ENCODE measurements at places on chromosomes 3 and 15.

DNA sequence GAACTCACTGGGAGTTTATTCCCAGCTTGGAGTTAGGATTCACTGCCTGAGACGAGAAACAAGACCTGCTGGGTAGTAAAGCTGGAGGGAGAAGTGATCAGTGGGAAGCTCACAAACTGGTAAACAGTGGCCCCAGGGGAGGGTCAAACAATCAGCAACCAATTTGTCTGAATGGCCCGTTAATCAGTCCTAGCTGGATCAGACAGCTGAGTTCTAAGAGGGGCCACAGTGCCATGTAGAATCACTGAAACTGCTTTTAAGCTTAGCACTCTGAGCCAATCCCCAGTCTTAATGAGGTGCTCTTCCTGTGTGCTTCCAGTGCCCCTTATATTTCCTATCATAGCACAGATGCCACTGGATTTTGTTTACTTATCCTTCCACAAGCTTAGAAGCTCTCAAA lies 591.7 kb downstream of the RSL24D1 start:
- no peak for DNase-seq

DNA sequence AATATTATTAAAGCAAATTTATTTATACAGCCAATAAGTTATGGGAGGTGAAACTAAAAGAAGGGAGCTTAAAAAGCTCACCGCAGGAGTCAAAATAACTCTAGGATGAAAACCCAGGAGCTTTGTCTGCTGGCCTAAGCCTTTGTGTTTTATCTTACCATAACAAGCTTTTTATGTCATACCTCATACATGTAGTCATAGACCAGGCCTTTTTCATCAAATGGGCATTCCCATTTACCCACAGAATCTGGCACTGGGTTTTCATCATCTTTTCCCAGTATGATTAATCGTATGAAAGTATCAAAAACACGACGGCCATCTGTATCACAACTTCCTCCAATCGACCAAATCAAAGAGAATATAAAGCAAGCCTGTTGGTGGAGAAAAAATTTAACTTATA lies 122.8 kb downstream of the DNAH12 start:
- no peak for DNase-seq

DNA sequence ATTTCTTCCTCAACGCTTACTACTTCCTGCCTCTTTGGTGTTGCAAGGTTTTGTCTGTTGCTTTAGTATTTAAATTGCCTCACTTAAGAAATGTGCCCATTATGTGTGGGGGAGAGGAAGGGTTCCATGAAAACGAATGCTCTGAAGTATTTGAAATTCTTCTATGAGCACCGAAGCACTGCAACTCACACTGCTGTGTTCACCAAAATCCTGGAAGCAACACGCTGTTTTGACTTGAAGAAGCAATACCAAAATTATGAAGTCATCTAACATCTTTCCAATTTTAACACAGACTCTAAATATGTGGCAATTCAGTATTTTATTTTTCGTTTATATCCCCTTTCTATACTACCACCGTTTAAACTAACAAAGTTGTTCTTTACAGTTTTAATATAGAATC lies 101.5 kb downstream of the RBMS3 start:
- no peak for DNase-seq

DNA sequence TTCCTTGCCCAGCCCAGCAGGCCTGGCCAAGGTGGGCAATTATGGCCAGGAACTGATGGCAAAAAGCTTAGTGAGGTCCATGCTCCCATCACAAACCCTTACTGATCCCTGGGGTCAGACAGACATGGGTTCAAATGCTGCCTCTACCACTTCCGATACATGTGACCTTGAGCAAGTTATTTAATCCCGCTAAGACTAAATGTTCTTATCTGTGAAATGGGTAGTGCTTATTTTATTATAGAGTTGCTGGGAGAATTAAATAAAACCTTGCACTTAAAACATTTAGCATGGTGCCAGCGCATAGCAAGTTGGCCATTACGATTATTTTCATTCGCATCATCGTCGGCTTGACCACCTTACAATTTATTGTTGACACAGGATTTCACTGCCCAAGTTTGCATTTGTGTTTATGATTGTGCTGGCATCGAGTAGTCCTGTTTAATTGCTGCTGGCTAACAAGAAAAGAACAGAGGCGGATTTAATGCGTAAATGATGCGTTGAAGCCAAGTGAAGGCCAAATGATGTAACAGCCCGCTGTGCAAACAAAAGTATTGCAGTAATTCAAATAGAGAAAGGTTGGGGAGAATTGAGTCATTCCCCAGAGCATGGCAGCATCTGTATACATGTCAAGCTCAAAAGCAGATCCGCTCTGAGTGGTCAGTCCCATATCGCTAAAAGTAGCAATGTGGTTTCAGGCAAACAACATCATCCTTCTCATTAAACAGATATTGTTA lies 7.3 kb upstream of the FURIN start:
- peak; percentile 28 for DNase-seq

GRCh38 chr3:156614642-156615511 lies 59.5 kb upstream of the TIPARP start:
- DNase-seq, result no peak

DNA sequence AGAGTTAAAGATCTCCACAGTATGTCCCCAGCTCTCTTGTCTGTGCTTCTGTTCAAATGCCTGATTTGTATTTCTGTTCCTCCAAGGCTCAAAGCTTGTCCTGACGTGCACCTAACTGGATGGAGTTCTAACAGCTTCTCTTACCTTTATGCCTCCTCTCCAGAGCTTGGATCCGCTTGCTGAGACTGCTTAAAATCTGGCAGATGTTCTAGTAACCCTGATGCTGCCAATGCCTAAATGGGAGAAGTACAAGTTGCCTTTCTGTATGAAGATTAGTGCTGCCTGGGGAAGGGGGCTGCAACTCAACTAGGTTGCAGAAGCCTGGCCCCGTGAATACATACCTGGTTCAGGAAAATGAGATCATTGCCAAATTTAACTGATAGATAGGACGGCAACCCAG lies 354.5 kb upstream of the KCNMB2 start:
- DNase-seq, result no peak
